Stimulated activated CD8-positive, alpha-beta memory T cell treated with anti-CD3 and anti-CD28 coated beads, Interleukin-15, amount 100 ng/mL, for 24 hours (primary cell): ENCODE measurements at places on chromosomes 7 and 10.

DNA sequence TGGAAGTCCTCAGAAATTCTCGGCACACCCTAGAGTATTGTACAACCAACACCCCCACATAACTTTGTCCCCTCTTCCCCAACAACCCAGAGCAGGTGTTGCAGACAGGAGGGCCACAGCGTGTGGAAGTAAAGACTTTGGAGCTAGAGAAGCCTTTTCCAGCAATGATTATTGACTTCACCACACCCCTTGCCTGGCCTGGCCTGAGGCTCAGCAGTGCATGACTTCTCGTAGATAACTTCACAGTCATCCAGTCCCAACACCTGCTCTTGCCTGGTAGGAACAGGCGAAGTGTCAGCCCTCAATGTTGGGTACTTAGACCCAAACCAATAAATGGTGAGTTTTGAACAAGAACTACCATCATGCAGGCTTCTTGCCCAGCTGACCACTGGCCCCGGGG lies 36.7 kb downstream of the GOT1 start:
- no peak for DNase-seq

DNA sequence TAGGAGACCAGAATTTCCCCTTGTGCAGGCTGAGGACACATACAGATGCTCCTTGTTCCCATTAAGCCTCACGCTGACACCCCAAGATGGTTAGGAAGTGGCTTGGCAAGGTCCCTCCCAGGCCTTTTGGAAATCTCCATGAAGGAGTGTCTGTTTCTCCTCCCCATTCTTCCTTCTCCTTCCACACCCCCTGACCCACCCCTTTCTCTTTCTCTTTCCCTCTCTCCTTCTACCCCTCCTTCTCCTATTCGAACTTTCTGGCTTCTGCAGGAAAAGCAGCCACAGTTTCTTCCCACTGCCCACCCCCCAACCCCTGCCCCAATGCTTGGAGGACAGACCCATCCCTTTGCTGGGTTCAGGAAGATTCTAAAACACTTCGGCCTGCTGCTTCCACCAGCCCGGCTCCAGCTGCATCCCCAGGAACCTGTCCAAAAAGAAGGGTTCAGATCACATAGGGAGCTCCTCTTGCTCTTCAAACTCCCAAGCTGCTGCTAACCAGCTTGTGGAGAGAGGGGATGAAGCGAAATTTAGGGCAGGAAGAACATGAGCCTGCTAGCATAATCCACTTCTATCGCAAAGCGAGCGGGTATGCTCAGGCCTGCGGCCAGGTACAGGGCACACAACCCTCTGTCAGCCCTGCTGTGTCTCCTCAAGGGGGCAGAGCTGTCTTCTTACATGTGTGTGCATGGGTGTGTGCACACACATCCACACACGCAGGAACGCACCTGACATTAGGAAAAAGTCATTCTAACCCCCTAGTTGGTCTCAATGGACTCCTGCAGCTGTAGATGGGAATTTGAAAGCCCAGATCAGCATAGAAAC lies 80.4 kb downstream of the PPP1R3C start:
- DNase-seq, result no peak

- DNase-seq, result no peak
Observed at GRCh38 chr7:17041324-17041723, 159.5 kb upstream of the AGR3 start.

DNA sequence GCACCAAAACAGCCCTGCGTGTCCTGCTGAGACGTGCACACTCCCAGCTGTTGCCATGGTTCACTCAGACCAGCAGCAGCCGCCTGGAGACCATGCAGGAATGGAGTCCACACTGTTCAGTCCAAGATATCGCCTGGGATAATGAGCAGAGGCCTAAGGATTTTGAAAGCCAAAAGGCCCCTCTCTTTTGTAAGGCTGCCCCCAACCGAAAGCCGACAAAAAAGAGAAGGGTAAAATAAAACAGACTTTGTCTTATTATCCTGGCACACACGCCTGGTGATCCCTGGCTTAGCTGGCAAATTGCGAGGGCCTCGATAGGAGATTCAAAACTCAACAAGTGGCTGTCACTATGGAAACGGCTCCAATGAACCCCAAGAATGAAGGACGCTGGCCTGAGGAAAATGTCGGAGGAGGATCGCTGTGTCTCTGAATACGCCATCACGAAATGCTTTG lies 263.6 kb downstream of the SKIDA1 start:
- no peak for DNase-seq

- no peak for DNase-seq
Observed at GRCh38 chr10:59240582-59241183, 64.2 kb downstream of the PHYHIPL start.

- DNase-seq, result no peak
Observed at GRCh38 chr10:43093423-43094076, 16.7 kb downstream of the RET start.

- no peak for DNase-seq
Observed at GRCh38 chr10:57806675-57807074, 461.0 kb downstream of the IPMK start.

- no peak for DNase-seq
Observed at GRCh38 chr10:71634531-71635164, 84.9 kb downstream of the C10orf105 start.

DNA sequence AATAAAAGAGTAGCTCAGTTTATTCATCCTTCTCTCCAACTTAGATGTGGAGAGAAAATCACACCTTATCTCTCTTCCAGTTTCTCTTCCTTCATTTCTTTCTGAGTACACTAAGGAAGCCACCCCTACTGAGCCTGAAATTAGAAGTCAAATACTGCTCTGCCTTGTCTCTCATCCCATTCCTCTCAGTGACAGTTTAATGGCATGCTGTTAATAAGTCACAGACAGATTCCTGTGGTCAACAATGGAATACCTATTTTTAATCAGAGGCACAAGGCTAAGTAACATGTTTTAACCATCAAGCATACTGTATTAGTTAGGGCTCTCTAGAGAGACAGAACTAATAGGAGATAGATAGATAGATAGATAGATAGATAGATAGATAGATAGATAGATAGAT lies 253.2 kb downstream of the HTR7 start:
- no peak for DNase-seq

- no peak for DNase-seq
Observed at GRCh38 chr7:25870574-25870973, 281.4 kb upstream of the NFE2L3 start.

DNA sequence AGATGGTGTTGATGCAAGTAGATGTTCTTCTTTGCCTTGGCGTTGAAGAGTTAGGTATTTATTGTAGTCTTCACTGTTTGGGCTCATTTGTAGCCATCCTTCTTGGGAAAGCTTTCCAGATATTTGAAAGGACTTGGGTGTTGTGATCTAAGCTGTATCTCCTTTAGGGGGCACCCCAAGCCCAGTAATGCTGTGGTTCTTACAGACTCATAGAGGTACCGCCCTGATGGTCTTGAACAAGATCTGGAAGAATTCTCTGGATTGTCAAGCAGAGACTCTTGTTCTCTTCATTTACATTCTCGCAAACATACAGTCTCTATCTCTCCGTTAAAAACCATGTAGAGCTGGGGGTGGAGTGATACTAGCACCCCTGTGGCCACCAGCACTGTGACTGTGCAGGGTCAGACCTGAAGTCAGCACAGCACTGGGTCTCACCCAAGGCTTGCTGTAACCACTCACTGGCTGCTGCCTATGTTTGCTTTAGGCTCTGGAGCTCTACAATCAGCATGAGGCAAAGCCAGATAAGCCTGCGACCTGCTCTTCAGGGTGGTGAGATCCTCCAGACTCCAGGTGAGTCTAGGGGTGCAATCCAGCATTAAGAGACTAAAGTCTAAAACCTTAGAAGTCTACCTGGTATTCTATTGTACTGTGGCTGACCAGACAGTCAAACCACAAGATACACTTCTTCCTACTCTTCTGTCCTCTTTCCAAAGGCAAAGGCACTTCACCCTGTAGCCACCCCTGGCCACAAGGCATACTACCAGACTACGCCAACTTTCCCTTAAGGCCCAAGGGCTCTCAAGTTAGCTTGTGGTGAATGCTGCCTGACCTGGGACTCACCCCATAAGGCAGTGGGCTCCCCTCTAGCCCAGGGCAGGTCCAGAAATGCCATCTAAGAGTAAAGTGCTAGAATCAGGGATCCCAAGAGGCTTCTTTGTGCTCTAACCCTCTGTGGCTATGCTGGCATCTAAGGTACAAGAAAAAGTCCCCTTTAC lies 209.7 kb upstream of the TMEM196 start:
- no peak for DNase-seq

DNA sequence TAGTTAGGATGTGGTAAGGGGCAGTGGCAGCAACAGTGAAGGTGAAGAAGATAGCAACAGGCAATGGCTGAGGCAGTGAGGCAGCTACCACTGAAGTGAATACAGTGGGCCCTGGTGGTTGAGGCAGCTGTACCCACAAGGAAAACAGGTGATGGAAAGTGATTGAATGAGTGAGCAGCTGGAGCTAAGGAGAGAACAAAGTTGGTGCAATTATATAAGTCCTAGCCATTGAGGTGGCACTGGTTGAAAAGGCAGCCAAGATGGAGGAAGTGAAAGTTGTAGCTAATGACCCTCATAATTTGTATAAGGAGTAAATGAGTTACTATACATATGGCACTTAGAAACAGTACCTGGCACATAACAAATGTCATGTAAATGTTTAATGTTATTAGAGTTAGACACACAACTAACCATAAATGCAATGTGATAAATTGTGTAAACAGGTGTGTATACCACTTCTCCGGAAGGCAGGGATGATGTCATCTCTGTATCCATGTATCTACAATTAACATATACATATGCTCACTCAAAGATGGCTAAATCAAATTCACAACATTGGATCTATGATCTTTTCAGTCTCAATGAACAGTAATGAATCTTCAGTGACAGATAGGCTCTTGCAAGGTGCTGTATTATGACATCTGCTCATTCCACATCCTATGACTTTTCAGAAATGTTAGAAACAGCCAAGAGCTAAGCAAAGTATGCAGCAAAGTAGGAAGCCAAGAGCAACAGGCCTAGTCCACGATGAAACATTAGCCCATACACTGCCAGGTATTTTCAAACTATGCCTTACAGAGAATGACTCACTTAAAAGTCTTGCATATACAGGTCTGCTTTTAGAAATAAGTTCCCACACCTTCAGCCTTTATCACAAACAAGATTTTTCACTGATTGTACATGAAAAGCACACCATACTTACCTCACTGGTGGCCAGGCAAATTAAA lies 10.7 kb downstream of the XPNPEP1 start:
- DNase-seq, result no peak

- DNase-seq, result no peak
Observed at GRCh38 chr7:123749537-123749857, 694 bp upstream of the WASL start.

DNA sequence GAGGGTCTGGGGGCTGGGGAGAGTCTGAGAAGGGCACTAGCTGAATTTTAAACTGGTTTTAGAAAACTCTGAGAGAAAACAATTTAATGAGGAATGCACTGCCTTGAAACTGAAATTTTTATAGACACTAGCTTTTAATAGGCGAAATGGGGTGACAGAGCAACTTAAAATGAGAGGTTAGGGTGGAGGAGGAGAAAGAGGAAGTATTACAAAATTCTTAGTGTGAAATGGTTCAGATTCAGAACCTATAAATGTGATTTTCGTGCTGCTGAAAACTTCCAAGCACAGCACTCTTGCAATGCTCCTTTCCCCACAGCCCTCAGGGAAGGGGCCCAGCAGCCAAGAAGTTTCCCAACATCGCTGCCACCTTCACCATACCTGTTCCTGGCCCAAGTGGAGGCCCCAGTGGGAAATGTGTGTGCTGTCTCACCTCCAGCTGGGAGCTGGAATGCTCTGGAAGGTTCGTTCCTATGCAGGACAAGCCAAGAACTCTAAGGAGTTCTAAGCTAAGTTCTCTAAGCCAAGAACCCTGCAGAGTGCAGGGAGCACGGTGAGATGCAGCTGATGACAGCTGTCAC lies 60.0 kb downstream of the ATXN7L1 start:
- DNase-seq, result no peak

- DNase-seq, result no peak
Observed at GRCh38 chr7:4444106-4444505, 238.0 kb upstream of the FOXK1 start.

DNA sequence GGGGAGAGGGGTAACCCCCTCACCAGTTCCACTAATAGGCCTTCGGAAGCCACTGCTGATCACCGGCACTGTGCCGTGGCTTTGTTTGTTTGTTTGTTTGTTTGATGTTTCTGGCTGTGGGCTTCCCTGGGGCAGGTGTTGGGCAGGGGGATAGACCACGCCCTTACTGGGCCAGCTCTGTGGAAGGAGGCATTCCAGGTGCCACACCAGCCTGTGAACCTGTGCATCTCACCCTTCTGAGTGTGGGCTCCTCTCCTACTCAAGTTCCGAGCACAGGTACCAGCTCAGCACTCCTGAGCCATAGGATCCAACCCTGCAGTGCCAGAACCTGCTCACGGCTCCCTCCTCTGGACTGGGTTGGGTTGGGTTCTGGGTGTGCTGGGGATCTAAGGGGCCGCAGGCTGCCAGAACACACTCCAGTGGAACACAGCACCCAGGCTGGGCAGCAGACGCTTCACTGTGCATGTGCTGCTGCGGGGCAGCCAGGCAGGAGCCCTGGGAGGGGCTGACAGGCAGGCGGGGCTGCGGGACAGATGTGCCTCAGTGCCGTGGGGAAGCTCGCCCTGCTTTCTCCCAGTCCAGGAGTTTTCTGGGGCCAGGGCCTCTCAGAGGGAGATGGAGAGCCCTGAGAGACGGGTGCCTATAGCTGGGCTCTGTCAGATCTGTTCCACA lies 1053.9 kb downstream of the CNTNAP2 start:
- DNase-seq, result no peak

GRCh38 chr10:72242675-72243074 lies 26.6 kb upstream of the ASCC1 start:
- no peak for DNase-seq

DNA sequence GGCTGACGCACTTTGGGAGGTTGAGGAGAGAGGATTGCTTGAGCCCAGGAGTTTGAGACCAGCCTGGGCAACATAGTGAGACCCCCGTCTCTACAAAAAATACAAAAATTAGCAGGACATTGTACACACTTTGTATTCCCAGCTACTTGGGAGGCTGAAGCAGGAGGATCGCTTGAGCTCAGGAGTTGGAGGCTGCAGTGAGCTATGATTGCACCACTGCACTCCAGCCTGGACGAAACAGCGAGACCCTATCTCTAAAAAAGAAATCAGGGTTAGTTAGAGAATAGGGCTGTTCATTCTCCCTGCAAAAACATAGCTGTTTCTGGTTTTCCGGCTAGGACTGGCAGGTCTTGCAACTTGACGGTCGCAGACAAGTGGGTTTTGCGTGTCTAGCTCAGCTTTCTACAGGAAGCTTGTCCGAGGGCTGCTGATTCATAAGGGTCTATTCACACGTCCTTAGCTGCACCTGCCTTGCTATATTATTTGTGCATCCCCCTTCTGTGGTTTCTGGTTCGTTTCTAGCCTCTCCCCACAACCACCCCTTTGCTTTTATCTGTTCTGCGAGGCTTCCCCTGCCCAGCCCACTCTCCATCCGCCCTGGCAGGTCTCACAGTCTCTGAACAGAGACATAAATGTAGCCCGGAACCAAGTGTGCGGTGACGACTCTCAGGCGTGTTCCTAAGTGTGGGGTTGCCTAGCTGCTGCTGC lies 10.7 kb downstream of the AMZ1 start:
- peak; percentile 15 for DNase-seq
